NCI-H2227 treated with DMSO at 0.1 percent for 48 hours (cell line): ENCODE measurements at places on chromosomes 2 and 18.

- DNase-seq = no peak
These were observed 84.5 kb upstream of the TMEM247 start for GRCh38 chr2:46394649-46395510.

DNA sequence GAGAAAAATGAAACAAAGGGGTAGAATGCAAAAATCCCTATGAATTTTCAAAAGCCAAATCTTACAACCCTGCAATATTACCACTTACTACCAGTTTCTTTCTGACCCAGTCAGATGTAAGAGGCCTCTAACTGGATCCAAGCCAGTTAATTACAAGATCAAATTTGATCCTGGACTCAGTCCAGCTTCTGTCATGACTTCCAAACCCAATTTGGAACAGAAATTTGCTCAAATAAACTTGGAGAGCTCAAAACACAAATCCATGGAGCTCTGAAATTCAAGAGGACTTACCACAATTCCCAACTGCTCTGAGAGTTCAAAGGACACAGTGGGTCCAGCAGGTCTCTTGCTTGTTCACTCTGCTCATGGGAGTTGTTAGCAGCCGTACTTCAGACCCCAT lies 1271.7 kb upstream of the SLC39A10 start:
- DNase-seq = no peak

GRCh38 chr2:170996316-170996715 lies 67.3 kb downstream of the GORASP2 start:
- DNase-seq = no peak

- no peak for DNase-seq
These were observed 117.0 kb downstream of the RBMS1 start for GRCh38 chr2:160376576-160376975.

DNA sequence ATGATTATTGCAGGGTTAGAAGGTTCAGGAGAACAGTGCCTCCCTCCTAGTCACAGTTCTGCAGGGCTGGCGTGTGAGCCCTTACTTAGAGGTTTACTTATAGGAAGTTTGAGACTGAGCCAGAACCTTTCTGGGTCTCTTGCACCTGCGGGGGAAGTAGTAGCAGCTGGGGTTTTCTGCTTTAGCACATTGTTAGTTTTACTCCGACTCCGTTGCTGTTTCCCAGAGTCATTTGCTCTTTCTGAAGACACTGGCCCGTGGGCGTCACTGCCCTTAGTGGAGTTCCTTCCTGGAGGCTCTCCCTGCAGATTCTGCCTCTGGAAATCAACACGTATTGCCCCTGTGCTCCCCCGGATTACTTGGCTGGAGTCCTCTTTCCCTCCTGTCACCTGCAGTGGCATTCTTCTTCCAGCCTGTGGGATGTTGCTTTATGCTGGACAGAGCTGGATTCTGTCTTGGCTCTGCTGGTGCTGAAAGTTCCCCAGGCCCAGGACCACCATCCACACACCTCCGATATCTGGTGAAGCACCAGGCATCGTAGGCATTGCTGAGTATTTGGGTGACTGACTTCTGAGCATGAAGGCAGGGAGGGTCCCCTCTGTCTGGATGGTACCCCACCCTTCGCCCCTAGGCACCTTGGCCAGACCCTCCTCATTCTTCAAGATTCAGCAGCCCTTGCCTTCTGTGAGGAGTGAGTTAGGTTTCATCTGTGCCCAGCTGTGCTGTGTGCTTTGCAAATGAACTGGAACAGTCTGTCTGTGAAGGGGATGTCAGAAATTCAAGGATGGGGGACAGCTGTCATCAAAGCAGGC lies 51.7 kb downstream of the AGAP1 start:
- no peak for DNase-seq

DNA sequence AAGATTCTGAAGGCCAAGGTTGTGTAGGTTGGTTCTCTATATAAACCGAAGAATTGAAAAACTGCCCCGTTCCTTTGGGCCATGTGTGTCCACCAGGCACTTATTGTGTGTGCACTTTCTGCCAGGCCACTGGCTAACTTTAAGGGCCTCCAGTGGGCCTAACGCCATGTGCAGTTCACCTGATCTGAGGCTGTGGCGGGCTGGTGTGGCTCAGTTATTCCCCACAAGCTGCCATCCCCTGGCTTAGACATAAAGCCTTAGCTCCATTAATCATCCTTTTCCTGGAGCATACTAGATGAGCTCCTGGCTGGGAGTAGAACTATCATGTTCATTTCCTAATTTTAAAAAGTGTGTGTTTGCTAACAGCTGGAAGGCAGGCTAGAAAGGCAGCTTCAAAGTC lies 304.1 kb upstream of the TNP1 start:
- DNase-seq = no peak

DNA sequence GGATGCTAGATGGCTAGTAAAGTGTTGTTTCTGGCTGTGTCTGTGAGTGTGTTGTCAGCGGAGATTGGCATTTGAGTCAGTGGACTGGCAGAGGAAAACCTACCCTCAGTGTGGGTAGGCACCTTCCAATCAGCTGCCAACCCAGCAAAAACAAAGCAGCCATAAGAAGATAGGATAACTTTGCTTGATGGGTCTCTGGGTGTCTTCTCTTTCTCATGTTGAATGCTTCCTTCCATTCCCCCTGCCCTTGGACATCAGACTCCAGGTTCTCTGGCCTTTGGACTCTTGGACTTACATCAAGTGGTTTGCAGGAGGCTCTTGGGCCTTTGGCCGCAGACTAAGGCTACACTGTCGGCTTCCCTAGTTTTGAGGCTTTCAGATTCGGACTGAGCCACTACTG lies 429.0 kb upstream of the ZNF804A start:
- DNase-seq = no peak

DNA sequence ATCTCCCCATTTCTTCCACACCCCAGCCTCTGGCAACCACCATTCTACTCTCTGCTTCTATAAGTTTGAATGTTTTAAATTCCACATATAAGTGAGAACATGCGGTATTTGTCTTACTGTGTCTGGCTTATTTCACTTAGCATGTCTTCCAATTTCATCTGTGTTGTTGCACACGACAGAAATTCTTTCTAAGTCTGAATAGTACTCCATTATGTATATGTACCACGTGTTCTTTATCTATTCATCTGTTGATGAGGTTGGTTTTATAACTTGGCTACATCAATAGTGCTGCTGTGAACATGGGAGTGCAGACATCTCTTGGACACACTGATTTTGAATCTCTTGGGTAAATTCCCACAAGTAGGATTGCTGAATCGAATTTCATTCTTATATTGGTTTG lies 31.8 kb upstream of the MTX2 start:
- DNase-seq = no peak

DNA sequence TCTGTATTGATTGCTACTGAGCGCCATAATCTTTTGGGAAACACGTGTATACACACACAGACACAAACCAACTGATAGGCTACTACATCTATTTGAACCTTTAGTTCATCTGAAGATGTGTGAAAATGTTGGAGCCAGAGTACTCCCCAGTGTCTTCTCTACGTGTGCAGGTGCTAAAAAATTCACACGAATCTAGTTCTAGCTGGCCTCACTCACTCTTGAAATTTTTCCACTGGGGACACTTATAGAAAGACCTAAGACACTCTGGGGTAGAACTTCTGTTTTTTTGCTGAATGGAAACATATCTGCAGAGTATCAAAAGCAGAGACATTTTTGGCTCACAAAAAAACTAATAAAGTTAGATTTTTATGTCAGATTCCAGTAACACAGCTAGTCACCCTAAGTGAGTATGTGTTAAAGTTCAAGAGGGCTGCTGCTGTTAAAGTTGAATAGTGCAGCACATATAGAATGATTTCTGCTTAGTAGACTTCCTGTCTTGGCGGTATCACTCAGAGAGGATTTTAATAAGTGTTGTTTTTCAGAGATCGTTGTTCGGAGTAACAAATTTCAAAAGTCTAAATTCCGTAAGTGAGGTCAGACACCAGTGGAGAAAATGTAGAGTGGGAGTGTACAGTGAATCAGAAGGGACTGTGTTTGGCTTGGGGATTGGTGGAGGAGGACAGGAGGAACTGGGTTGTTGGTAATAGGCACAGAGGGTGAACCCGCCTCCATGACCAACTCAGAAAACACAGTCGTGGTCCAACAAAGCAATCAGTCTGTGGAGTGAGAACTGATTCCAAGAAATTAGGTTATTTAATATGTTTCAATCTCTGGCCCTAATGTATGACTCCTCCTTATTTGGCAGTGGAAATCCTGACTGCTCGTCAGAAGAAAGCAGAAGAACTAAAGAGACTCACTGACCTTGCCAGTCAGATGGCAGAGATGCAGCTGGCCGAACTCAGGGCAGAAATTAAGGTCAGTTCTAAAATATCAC lies 43.1 kb downstream of the KCTD18 start:
- no peak for DNase-seq

DNA sequence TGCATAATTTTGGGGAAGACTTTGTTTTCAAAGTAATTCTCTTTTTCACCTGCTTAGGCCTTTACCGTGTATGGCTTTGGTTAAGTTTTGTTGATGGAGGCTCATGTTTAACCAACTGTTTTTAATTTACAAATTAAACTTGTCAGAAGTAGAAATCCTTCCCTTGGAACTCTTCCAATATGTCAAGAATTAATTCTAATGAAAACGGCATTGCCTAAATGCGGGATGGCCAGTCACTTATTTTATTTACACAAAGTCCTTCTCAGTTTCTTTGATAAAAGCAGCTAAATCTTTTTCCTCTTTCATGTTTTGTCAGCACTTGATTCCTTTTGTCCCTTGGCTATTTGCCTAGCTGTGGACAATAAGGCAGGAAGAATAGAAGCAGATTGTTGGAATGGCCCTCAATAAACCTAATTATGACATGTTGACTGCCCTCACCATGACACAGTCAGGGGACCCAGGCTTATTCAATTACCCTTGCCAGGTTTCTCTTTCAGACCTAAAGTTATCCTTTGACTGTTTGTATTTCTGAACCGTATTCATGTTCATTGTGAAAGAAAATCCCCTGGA lies 26.3 kb downstream of the PAX3 start:
- DNase-seq = no peak

DNA sequence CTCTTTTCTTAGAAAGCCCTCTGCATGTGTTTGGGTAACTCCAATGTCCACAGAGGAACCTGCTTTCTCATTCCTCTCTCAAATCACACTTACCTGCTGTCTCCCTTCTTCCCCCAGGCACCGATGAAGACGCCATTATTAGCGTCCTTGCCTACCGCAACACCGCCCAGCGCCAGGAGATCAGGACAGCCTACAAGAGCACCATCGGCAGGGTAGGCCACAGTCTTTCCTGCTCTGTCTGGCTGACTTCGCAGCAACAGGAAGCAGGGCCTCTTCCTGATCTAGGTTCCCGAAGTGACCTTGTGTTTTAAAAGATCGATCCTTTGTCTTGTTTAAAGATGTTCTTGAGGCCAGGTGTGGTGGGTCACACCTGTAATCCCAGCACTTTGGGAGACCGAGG lies 25.0 kb upstream of the GMCL1 start:
- no peak for DNase-seq

DNA sequence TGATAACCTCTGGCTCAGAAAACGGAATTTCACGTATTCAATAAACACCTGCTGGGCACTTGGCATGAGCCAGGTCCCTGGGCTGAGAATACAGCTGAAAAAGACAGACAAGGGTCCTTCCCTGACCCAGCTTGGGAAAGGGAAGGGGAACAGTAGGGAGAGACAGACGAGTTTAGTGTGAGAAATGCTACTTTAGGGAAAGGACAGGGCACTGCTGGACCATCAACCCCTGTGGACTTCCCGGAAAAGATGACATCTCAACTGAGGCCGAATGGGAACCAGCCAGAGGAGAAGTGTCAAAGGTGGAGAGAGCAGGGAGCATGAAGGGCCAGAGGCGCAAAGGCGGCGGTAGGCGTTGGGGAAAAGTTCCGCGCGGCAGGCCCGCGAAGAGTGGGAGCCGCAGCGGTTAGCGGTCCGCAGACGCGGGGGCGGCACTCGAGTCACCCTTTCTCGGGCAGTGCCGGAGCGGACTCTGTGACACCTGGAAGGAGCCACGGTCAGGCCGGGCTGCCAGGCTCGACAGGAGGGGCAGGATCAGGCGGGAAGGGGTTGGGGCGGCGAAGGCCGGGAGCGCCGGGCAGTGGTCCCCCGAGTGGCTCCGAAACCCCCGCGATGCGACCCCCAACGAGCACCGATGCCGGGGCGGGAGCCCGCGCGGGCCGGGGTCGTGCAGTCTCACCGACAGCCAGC lies 519 bp downstream of the TEX261 start:
- DNase-seq = no peak

DNA sequence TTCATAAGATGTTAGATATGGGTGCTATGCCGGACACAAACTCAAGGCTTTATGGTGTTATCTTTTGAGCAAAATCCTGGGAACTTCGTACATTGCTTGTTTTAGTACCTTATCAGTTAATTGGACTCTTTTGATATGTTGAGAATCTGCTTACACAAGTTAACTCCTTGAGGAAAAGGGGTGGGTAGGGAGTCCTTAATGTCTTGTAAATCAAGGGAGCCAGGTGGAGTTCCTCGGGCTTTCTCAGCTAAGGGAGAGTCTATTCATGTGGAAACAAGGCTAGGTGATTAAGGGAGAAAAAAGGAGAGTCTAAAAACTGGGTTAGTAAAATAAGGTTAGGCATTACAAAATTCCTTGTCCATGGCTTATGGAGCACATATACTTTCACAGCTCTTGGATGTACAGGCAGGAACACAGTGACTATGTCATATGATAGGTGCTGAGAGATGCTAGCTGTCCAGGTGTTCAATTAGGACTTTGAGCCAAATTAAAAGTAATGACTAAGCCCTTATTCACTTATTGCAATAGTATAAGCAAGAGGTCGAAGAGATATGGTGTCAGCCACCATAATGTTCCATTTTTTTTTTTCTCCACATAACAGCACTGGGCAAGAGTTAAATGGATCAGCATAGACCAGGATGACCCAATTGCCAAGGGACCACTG lies 59.5 kb upstream of the DYNAP start:
- DNase-seq = no peak

- no peak for DNase-seq
These were observed 205.4 kb downstream of the RAB3GAP1 start for GRCh38 chr2:135257383-135258090.

DNA sequence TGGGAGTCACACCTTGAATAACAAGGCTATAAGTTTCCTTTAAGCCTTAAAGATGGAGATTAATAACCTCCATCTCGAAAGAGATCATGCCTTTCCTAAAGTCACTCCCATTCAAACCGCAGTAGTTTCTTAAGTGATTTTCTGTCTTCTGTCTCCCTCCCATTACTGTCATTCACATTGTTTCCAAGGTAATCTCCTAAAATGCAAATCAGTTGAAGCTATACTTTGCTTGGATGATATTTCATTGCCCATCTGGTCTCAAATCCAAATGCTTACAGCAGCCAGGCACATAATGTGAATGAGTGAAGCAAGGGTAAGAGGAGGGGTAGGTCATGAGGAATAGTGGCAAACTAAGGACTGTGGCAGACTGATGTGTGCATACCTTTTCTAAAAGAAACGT lies 116.4 kb downstream of the CCDC141 start:
- DNase-seq = no peak

DNA sequence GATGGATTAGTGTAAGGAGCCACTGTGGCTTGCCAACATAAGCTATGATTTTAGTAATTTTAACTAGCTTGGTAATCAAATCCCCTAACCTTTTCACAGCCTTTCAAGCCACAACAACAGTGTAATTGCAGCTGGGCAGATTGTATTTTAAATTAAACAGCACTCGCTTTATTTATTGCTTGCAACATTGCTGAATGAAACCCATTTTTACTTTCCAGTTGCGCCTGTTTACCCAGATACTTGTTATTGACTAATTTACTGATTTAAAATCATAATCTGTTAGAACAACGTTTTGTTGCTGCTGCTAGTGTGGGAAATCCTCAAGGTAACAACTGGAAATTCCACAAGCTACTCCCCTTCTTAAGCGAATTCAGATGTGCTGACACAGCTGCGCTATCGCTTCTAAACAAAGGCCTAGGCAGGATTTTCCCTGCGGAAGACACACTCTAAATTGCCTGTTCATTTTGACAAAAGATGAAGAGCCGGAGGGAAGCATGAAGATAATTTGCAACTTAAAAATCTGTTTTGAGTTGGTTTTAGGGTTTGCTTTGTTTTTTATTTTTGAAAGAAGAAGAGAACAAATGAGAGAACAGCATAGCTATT lies 283.9 kb downstream of the ALPK2 start:
- DNase-seq = peak; percentile 81
